Muscle of arm (tissue), 14 donors: ENCODE measurements at places on chromosomes 12 and 14. TPM values are rescaled to one million over a fixed set of nuclear protein-coding genes. Genes with fewer than 3 reads are reported as not detected.

Gene CAPZA3
- polyA plus RNA-seq, result 0.57 TPM

Gene CTSG
- polyA plus RNA-seq, result not detected

Gene ESPL1
- 13.1 TPM for polyA plus RNA-seq

DNA sequence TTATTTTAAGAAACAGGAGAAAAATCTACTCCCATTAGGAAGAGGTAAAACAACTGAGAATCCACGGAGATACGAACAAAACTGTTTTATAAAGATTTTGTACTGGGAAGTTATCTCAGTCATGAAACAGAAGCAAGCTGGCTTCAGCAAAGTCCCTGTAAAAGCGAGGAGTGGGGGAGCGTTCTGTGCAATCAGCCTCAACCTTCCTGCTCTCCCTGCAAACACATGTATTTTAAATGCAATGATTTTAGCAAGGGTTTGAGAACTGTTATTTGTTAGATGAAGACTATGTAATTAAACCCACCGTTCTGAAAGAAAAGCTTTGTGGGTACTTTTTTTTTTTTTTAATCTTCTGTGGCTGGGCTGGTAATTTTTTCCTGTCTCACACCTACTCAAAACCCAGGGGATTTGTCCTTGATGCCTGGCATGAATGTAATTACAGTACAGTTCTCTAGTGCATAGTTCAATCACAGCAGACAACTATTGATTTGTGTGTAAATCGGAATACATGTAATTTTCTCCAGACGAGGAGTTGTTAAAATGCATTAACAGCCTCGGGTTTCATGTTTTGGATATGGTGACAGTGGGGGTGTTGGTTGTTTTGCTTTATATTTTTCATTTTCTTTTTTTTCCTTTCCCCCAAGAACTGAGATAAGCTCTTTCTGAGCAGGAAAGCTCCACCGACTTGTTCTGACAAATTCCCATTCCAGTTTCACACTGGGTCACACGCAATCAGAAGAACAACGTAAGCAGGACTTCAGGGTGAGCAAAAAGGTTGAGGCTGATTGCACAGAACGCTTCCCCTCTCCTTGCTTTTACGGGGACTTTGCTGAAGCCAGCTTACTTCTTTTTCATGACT, 153.6 kb downstream of the PHLDA1 start:
- DNase-seq, result no peak

GRCh38 chr12:131103669-131104462, 150.2 kb downstream of the ADGRD1 start:
- DNase-seq, result no peak

GRCh38 chr14:84144166-84144565, 1385.8 kb upstream of the FLRT2 start:
- DNase-seq, result no peak

- DNase-seq, result peak; percentile 19
Measured at GRCh38 chr14:73269729-73270531, 32.6 kb downstream of the PAPLN start.

DNA sequence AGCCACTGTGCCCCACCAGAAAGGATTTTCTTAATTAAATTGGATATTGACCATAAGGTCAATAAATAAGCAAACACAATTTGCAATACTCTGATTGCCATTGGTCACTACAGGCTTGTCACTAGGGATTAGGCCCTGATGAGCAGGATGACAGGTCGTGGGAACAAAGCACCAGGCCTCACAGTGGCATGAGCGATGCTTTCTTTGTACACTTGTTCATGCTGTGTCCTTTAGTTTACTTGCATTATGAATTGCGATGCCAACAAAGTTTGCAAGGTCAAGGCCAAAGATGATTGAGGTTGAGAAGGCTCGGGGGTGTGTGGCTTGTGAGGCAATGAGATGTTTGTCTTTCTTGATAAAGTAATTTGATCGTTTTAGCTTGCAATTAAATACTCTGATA, 136.0 kb downstream of the TTC8 start:
- DNase-seq, result no peak

DNA sequence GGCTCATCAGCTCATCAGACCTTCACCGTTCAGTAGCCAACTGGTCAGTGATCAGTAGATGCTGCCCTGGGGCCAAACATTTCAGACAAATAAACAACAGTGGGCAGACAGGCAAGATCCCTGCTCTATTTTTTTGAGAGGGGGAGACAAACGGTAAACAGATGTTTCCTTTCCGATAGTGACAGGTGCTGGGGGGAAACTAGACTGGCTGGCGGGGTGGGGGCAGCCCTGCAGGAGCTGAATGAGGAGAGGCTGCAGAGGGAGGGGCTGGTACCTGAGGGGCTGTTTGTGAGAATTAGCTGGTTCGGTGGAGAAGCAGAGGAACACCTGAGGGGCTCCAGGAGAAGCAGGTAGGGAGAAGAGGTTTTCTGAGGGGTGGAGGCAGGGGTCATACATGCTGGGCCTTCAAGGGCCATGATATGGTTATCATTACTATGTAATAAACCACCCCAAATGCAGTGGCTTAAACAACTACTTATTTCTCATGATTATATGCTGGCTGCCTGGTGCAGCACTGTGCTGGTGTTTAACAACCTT, 8.2 kb upstream of the GOLGA3 start:
- DNase-seq, result no peak

GRCh38 chr14:72541546-72541945, 352.4 kb downstream of the DPF3 start:
- DNase-seq, result no peak

DNA sequence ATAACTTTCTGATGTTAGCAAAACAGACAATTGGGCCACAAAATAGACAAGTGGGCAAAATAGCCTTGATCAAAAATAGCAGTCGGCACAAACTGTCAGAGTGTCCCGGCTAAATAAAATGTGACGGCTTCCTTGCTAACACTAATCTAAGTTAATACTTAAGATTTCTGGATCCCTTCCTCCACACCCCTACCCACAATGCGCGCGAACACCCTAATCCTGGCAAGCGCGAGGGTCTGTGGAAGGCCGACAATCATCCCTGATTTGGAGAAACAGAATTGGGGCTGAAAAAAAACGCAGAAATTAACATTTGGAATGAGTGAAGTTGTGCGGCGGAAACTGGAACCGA, 489 bp downstream of the CEP290 start:
- no peak for DNase-seq

DNA sequence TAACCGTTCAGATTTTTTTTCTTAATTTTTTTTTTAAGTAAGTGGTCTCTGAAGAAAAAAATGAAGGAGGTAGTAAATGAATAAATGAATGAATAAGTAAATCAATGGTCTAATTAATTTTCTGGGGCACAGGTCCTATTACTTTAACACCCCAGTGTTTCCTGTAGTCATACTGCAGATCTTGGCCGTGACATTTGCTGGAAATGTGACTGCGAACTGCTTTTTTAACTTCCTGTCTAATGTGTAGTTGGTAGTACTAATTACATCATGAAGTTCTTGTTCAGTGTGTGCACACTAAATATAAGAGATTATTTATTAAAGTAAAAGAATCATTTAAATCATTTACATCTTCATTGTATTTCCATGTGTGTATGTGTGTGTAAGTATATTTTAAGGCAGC, 45.4 kb downstream of the AEBP2 start:
- DNase-seq, result no peak
